ENCODE measurements at places on chromosomes 1 and 21.
A peak's percentile ranks its signal among the peaks of the same experiment; 100 is the strongest.

DNA sequence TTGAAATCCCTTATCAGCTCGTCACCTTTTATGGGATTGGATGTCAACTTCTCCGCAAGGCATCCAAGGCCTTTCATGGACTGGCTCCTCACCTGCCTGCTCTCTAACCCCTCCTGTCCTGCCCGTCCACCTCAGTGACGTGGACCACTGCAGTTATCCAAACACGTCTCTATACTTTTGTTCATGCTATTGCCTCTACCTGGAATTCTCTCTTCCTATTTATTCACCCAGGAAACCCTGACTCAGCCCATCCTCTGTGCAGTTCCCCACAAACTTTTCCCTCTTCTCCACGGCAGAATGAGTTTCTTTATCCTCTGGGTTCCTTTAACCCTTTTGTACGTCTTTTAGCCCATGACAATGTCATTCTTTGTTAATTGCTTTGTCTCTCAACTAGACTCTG, 5.1 kb upstream of the UTP25 start:
- DNase-seq: no peak

GRCh38 chr1:160144921-160145320, 6.5 kb upstream of the ATP1A4 start:
- DNase-seq: no peak

DNA sequence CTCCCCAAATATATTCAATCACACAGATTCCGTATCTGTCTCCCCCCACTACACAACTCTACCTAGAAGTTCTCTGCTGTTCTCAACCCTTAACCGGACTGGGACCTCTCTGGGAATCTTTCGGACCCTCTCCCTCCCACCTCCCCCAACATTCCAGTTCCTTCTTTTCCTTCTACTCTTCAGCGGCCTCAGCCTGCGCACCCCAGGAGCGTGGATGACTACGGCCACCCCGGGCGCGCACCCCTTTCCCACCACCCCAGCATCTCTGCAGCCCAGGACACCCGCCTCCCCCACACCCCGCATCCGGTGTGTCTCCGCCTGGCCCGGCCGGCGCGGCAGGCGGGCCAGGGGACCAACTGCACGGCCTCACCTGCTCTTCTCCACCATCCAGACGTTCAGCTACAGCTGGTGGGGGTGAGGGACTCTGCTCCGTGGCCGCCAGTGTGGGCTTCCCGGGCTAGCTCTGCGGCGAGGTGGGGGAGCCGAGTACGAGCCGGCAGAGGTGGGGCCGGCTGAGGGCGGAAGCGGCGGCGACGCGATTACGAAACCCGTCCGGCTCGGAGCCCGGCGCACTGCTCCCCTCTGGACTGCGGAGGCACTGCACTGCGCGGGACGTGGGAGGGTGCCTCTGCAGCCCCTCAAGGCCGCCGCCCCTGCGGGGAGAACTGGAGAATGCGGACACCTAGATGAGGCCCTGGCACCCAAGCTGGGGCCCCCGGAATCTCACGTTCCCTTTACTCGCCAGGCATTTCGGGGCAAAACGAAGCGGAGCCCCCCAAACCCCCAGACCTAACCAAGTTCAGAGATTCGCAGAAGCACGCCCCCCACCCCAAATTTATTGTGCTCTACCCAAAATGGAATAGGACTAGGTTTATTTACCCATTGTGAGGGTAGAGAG, at the start of gene CDC42SE1:
Gene CDC42SE1, minus strand, starts transcription at position 514 of the 898 bp plus-strand sequence. CDS start 3,892 bp downstream, outside the sequence.
- peak; percentile 67 for DNase-seq

DNA sequence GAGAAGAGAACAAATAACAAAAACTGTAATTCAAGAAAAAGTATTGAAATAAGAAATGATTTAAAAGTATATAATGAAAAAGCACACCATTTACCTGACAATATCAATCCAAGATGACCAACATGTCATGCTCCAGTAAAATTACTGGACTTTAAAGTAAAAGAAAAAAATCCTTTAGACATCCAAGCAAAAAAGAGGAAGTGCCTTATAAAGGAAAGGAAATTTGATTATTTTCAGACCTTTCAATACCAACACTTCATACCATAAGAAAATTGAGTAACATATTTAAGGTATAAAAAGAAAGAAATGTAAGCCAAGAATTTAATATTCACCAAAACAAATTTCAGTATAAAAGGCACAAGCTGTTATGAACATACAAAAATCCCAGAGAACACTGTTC, 46.2 kb upstream of the SSX2IP start:
- DNase-seq: no peak

DNA sequence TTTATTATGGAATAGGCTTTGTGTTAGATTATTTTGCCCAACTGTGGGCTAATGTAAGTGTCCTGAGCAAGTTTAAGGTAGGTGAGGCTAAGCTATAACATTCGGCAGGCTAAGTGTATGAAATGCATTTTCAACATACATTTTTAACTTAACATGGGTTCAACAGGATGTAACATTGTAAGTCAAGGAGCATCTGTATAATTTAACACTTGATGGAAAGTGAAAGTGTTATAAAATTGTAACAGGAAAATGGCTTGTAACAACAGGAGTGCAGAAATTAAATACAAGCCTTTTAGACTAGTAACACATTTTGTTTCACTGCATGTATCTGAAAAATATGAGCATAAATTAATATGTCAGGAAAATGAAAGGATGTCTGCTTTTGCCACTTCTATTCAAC, 42.3 kb downstream of the B3GALNT2 start:
- no peak for DNase-seq

DNA sequence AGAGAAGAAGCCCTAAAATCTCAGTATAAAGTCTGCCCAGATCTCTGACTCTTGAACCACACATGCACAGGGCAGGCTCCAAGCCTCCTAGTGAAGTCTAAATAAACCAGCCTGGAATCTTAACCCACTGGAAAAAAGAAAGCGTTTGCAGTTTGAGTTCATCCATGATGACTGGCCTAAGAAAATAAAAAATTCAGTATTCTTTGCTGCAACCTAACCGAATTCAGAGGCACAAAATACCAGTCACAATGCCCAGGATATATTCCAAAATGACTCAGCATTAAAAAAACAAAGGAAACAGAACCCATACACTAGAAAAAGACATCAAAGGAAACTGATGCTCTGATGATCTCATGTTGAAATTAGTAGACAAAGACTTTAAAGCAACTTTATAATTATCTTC, 269.2 kb downstream of the SDCCAG8 start:
- peak; percentile 13 for DNase-seq

GRCh38 chr1:87279966-87280535, 48.6 kb upstream of the LMO4 start:
- DNase-seq: no peak

GRCh38 chr1:87176514-87176913, 152.2 kb upstream of the LMO4 start:
- no peak for DNase-seq

GRCh38 chr1:197915862-197916499, 1.2 kb upstream of the LHX9 start:
- DNase-seq: peak; percentile 67

- no peak for DNase-seq
These were observed at the start of gene GPX7 for GRCh38 chr1:52601991-52602855. Gene GPX7 (plus strand): TSS chr1:52602371. CDS start chr1:52602410, 39 bp downstream.

DNA sequence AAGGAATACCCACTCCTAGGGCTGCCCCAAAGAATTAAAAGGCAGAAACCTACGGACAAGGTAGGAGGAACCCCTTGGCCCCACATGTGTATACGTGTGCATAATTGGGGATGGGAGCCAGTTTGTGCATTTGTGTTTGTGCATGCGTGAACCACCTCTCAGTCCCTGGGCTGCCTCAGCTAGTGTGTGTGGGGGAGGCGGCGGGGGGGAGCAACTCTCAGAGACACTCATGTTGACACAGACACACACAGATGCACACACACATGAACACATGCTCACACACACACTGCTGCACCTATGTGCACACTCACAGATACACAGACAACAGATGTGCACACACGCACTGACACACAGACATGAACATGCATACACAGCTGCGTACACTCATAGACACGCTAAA, 5.1 kb downstream of the LDLRAD1 start:
- DNase-seq: no peak

DNA sequence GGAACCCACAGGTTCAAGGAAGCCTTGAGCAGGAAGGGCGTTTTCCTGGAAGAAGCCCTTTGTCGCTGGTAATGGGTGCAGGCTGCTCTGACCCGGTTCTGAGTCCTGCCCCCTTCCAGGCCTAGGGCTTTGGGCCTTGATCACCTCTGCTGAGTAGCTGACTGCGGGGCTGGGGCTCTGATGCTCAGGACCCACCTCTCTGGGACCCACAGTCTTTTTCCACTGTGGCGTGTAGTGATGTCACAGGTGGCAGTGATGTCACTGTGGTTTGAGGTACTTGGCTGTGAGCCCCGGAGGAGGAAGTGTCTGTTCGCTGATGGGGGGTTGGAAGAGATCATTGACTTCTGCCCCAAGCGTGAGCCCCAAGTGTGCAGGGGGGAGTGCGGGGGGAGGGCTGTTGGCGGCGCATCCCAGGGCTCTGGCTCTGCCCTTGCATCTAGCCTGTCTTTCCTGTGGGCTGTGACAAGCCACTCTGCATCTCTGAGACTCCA, 6.9 kb downstream of the TNFRSF1B start:
- no peak for DNase-seq

- DNase-seq: no peak
These were observed 40.8 kb downstream of the KRTAP10-1 start for GRCh38 chr21:44499211-44499560.

DNA sequence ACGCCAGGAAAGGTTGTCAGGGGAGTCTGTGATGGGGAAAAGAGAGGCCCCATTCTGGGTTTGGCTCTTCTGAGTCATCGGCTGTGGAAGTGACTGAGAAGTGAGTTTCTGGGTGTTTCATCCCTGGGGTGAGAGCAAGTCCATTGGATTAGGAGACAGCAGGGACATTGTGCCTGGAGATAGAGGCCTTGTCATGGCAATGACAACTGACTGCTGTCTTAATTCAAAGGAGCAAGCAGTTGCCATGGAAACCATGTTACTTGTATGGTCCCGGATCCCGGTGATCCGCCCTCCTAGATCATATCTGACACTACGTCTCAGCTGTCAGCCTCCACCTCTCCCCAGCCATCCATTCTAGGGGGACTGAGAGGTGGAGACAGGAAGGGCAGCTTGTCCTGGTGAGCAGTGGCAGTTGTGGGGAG, 34.4 kb downstream of the KIAA0040 start:
- DNase-seq: no peak

GRCh38 chr1:244047621-244048255, 3.3 kb upstream of the ZBTB18 start:
- DNase-seq: no peak

GRCh38 chr1:151846686-151847237, 6.8 kb downstream of the THEM5 start:
- no peak for DNase-seq

GRCh38 chr1:76494807-76495206, 372.5 kb upstream of the ST6GALNAC5 start:
- no peak for DNase-seq
